ENCODE measurements at places on chromosomes 12 and 14. TPM values are rescaled to one million over a fixed set of nuclear protein-coding genes. Genes with fewer than 3 reads are reported as not detected.

- H3K27ac ChIP-seq = no peak overlapping the region
- H3K4me3 ChIP-seq = no peak overlapping the region
- no peaks in the 10 kb centered on the region for H3K36me3 ChIP-seq
- no peaks in the 10 kb centered on the region for H3K4me1 ChIP-seq
- H3K27me3 ChIP-seq = no peaks in the 10 kb centered on the region
- no peak for DNase-seq
Observed at GRCh38 chr12:82973592-82973991, 286.9 kb downstream of the TMTC2 start.

DNA sequence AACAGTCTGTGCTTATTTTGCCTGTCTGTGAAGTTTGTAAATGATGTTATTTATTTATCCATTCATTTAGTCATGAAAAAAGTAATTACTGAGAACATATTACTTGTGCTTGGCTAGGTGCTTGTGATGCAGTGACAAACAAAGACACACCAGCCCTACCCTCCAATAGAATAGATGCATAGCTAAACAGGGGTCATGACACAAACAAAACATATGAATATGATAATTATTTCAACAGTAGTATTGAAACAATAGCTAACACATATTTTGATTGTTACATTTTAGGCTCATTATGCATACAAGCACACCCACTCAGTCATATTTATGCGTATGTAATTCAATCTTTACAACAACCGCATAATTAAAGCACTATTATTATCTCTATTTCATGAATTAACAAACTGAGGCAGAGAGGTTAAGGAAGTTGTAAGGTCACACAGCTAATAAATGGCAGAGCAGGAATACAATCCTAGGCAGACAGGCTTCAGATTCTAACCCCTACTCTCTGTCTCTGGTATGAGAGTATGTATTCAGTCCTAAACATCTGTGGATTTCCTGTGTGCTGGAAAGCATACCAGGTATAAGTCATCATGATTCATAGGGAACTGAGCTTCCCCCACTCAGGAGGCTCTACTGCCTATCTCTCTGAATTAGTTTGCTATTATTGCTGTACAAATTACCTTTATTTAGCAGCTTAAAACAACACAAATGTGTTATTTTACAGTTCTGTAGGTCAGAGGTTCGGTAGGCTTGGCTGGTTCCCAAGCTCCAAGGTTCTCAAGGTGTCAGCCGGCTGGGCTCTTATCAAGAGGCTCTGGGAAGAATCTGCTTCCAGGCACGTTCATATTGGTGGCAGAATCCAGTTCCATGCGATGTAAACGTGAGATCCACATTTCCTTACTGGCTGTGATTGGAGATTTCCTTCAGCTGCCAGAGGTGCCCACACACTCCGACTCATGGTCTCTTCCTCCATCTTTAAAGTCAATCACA, 509.4 kb downstream of the GALC start:
- no peaks in the 10 kb centered on the region for H3K27me3 ChIP-seq
- H3K4me3 ChIP-seq = no peak overlapping the region
- H3K4me1 ChIP-seq = no peaks in the 10 kb centered on the region
- no peaks in the 10 kb centered on the region for H3K36me3 ChIP-seq
- H3K27ac ChIP-seq = no peak overlapping the region

DNA sequence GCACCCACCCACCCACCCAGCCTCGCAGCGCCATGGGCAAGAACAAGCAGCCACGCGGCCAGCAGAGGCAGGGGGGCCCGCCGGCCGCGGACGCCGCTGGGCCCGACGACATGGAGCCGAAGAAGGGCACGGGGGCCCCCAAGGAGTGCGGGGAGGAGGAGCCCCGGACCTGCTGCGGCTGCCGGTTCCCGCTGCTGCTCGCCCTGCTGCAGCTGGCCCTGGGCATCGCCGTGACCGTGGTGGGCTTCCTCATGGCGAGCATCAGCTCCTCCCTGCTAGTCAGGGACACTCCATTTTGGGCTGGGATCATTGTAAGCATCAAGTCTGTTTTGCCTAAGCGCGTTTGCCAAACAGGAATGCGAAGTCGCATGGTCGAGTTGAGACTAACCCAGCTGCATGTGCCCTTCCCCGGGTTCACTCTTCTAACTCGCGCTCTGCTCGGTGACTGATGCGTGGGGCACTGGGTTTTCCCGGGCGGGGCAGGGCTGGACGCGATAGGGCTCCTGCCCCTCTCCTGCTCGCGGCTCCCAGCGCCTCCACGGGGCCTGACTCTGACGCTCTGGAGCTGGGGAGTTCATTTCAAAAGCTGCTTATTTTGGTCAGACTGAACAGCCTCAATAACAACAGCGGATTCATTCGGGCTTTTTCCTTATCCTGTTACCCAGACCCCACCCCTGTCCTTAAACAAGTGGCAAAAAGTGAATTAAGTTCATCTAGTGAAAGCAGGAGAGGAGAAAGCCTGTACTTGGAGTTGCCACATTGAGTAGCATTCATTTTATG, 458 bp downstream of the SSPN start:
- H3K36me3 ChIP-seq = no peaks in the 10 kb centered on the region
- H3K4me3 ChIP-seq = peak overlapping the region; percentile 63
- no peak overlapping the region for H3K27ac ChIP-seq
- DNase-seq = no peak
- H3K27me3 ChIP-seq = peaks cover 63% of the 10 kb centered on the region
- peaks cover 1% of the 10 kb centered on the region for H3K4me1 ChIP-seq

DNA sequence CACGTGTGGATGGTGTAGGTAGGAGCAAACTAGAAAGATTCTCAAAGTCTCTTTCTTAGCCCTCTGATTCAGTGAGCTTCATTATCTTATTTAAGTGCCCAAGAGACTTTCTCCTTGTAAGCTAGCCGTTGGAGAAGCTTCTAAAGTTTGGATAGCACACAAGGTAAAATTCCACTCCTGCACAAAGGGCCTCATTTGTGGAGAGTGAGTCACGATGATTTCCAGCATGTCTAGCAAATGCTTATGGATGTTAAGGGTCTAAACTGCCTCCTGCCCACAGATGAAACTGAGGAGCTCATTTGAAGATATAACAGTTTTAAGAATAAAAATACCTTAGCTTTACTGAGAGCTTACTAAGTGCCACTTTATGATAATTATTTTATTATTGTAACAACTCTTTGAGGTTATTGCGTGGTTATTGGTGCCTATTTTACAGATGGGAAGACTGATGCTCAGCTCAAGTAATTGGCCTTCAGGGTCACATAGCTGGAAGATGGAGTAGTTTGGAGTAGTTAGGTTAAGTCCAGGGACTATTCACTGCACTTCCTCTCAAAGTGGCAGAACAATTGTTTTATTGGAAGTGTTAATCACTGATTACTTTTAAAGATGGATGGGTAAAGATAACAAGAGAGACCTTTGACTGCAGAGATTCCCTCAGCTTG, 78.7 kb upstream of the HIF1A start:
- H3K36me3 ChIP-seq = no peaks in the 10 kb centered on the region
- H3K4me1 ChIP-seq = peaks cover 35% of the 10 kb centered on the region
- H3K4me3 ChIP-seq = no peak overlapping the region
- DNase-seq = no peak

DNA sequence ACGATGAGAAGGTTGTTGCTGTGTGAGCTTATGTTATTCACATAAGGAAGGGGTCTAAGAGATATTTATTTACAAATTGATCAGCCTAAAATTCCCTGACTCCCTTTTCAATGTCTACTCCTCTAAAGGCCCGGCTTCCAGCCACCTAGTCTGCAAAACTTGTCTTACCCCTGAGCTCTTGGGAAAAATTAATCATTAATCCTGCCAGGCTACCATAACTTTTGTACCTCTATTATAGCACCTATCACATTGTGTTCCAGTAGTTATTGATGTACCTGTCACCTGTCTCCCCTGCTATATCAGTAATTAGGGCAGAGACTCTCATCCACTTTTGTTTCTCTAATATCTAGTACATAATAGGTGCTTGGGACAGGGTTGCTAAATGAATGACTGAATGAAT, 29.3 kb upstream of the FRS2 start:
- H3K4me3 ChIP-seq = no peak overlapping the region
- H3K36me3 ChIP-seq = no peaks in the 10 kb centered on the region
- no peaks in the 10 kb centered on the region for H3K4me1 ChIP-seq
- DNase-seq = no peak
- H3K27me3 ChIP-seq = no peaks in the 10 kb centered on the region

DNA sequence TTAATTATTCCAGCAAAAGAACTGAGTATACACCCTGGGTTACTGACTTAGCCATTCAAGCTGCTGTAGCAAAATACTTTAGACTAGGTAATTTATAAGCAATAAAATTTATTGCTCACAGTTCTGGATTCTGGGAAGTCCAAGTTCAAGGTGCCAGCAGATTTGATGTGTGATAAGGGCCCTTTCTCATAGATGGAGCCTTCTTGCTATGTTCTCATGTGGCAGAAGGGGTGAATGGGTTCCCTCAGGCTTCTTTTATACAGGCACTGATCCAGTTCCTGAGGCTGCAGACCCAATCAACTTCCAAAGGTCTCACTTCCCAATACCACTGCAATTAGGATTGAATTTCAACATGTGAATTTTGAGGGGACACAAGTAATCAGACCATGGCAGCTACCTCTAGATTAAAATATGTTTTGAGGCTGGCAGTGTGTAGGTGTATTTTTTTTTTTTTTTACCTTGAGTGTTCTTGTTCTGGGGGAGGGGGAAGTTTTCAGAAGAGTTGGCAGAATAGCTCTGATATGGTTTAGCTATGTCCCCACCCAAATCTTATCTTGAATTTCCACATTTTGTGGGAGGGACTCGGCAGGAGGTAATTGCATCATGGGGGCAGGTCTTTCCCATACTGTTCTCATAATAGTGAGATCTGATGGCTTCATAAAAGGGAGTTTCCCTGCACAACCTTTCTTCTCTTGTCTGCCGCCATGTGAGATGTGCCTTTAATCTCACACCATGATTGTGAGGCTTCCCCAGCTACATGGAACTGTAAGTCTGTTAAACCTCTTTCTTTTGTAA, 178.2 kb downstream of the RASSF9 start:
- H3K27ac ChIP-seq = no peak overlapping the region
- DNase-seq = no peak
- H3K4me1 ChIP-seq = no peaks in the 10 kb centered on the region
- no peaks in the 10 kb centered on the region for H3K27me3 ChIP-seq
- no peaks in the 10 kb centered on the region for H3K36me3 ChIP-seq

DNA sequence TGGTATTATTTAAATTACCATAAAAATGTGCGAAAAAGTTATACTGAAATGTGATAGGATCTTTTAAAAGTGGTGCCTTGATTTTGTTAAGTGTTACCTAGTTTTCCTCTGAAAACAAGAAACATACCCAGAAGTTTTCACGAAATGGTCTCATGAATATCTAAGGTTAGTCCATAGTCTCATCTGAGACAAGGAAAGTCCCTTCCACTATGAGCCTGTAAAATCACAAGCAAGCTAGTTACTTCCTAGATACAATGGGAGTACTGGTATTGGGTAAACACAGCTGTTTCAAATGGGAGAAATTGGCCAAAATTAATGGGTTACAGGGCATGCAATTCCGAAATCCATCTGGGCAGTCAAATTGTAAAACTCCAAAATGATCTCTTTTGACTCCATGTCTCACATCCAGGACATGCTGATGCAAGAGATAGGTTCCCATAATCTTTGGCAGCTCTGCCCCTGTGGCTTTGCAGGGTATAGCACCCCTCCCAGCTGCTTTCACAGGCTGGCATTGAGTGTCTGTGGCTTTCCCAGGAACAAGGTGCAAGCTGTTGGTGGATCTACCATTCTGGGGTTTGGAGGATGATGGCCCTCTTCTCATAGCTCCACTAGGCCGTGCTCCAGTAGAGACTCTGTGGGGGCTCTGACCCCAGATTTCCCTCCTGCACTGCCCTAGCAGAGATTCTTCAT, 271.4 kb downstream of the NAV3 start:
- no peaks in the 10 kb centered on the region for H3K27me3 ChIP-seq
- no peak for DNase-seq
- H3K27ac ChIP-seq = no peak overlapping the region
- H3K4me1 ChIP-seq = no peaks in the 10 kb centered on the region
- no peak overlapping the region for H3K4me3 ChIP-seq

DNA sequence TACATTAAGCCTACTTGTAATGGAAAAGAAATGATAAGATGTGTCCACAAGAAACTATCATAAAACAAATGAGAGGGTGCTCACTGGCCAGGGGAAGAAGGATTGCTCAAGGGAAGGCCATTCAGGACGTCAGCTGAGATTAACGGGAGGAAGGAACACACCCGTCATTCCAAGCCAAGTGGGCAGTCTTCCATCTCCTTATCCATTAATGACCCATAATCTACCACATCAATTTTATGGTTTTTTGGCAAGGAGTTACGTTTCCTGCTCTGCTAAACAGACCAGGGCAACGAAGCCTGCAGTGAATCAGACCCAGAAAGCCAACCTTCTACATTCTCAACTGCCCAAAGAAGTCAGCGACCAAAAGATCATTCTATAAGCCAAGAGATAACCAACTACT, 25.1 kb downstream of the PRKAB1 start:
- H3K4me1 ChIP-seq = no peaks in the 10 kb centered on the region
- H3K27ac ChIP-seq = no peak overlapping the region
- no peak overlapping the region for H3K4me3 ChIP-seq
- no peaks in the 10 kb centered on the region for H3K27me3 ChIP-seq
- H3K36me3 ChIP-seq = peaks cover 18% of the 10 kb centered on the region
- no peak for DNase-seq

DNA sequence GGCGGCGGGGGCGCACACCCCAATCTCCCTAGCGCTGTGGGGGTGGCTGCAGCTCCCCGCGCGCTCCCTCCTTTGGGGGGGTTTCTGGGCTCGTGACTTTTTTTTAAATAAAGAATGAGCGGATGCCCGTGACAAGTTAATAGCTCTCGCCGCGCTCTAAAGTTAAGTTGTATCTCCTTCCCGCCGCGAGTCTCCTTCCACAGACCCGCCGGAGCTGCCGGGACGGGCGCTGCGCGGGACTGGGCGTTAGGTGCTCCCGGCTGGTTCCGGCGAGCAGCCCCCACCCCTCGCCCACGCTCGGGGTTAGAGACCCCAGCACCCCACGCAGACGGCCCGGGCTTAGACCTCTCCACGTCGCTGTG, 82.6 kb upstream of the HMGA2 start:
- peaks cover 35% of the 10 kb centered on the region for H3K27me3 ChIP-seq
- DNase-seq = no peak
- peak overlapping the region; percentile 78 for H3K4me3 ChIP-seq
- H3K36me3 ChIP-seq = no peaks in the 10 kb centered on the region
- H3K27ac ChIP-seq = no peak overlapping the region
- H3K4me1 ChIP-seq = peaks cover 13% of the 10 kb centered on the region

DNA sequence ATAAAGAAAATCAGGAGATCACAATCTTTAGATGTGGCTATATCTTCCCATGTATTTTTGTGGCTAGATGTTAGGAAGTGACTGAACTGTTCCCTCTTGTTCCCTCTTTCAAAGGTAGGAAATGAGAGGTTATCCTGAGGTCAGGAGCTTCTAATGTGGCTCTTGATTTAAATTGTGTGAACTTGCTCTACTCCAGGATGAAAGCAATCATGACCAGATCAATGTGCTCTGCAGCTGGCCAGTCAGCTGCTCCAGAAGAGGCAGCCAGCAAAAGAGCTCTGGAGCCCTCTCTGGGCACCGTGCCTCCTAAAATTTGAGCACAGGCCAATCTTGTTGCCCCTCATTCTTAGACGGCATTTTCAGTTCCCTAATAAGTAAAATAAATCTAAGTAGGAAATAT, 32.0 kb downstream of the CDK17 start:
- H3K36me3 ChIP-seq = peaks cover 35% of the 10 kb centered on the region
- H3K4me3 ChIP-seq = no peak overlapping the region
- DNase-seq = no peak
- peaks cover 53% of the 10 kb centered on the region for H3K4me1 ChIP-seq

- H3K4me3 ChIP-seq = no peak overlapping the region
- H3K36me3 ChIP-seq = no peaks in the 10 kb centered on the region
- no peaks in the 10 kb centered on the region for H3K4me1 ChIP-seq
- H3K27me3 ChIP-seq = peaks cover 6% of the 10 kb centered on the region
Observed at GRCh38 chr12:132344601-132345000, 15.2 kb upstream of the GALNT9 start.

The ASPG gene
- not detected for total RNA-seq

The ARMH4 gene
- 0.18 TPM for total RNA-seq

The ADGRD1 gene
- total RNA-seq = 7.7 TPM

The RBP5 gene
- 1.2 TPM for total RNA-seq

The PTHLH gene
- total RNA-seq = not detected

The KLRK1 gene
- 0.75 TPM for total RNA-seq

The VRTN gene
- not detected for total RNA-seq

Measured in activated T-helper 2 cell treated with anti-CD3 and anti-CD28 coated beads, Interferon-gamma antibody, Interleukin-2, Interleukin-4, amounts not matched to agents 10 μg/mL and 5 μg/mL and 100 μg/mL, durations not matched to agents 14 hours and 24 hours and 36 hours (primary cell).